ENCODE measurements at places on chromosomes 11 and 22. TPM values are rescaled to one million over a fixed set of nuclear protein-coding genes. Genes with fewer than 3 reads are reported as not detected.

Gene ARHGEF17
- total RNA-seq = 50.1 TPM

Gene USP2
- 100 TPM for total RNA-seq

Gene SGSM1
- total RNA-seq = 7.9 TPM

Gene MS4A6E
- 31.4 TPM for total RNA-seq

Gene TMEM191B
- total RNA-seq = 79.9 TPM

Gene GPR83
- total RNA-seq = 0.74 TPM

Gene RIC3
- total RNA-seq = 42.3 TPM

Gene TRIM34
- total RNA-seq = 6.5 TPM

Data from testis (tissue), 5 donors.